DND-41 (cell line): ENCODE measurements at places on chromosomes 1 and 21.

DNA sequence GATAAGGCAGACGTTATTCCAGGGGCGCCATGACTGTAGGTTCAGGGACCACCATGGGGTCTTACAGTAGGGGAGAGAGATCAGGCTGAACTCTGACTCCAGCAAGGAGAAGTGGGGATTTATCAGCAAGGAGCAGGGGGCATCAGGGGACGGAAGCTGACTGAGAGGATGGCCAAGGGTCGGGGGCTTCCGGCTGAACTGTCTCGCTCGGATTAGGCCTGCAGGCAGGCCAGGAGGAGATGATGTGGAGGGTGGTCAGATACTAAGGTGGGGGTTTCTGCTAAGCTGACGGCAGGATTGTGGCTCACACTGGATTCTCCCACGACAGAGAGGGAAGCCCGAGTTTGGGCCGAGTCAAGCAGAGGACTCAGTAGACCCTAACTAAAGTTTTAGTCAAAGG, 186.9 kb upstream of the VAMP3 start:
- DNase-seq: no peak
- H3K4me3 ChIP-seq: no peak overlapping the region

DNA sequence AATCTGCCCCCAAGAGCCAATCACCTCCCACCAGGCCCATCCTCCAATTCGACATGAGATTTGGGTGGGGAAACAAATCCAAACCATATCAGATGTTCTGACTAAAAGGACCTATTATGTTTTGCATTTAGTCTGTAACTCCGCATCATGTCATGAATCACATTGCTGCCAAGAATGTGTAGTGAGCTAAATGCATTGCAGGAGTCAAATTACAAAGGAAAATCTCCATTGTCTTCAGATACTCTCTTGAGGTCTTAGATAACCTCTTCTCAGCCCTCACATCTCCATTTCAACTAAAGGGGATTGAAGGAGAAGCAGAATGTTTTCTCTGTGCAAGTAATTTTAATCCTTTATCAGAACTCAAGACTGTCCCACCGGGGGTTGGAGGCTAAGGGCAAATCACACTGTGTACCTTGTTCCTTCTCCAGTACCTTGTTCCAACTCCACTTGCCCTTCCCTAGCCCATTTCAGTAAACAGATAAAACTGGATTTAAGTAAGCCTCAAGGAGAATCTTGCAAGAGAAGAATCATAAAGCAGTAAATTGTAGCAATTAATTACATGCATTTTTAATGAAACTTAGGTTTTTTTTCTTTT, 34.1 kb downstream of the EXTL2 start:
- H3K4me1 ChIP-seq: no peaks in the 10 kb centered on the region
- no peak for DNase-seq
- H3K27ac ChIP-seq: no peak overlapping the region
- H3K27me3 ChIP-seq: no peaks in the 10 kb centered on the region

DNA sequence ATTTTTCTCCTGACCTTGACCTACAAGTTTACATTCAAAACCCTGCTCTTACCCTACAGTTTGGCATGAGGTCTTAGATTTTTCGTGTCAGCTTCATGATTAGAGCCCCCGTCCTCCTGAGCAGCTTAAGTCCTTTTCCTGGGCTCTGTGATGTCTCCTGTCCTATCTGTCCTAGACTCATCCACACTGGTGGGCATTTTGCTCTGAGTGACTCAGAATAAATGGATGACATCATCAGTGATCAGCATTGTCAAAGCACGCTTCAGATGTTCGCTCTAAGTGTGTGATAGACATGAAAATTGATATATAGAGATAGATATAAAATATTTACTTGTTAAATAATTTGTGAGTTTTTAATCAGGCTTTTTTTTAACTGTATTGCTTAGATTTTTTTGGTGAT, 21.8 kb downstream of the RGS13 start:
- DNase-seq: no peak
- H3K36me3 ChIP-seq: no peaks in the 10 kb centered on the region
- no peak overlapping the region for H3K27ac ChIP-seq
- H3K27me3 ChIP-seq: no peaks in the 10 kb centered on the region

DNA sequence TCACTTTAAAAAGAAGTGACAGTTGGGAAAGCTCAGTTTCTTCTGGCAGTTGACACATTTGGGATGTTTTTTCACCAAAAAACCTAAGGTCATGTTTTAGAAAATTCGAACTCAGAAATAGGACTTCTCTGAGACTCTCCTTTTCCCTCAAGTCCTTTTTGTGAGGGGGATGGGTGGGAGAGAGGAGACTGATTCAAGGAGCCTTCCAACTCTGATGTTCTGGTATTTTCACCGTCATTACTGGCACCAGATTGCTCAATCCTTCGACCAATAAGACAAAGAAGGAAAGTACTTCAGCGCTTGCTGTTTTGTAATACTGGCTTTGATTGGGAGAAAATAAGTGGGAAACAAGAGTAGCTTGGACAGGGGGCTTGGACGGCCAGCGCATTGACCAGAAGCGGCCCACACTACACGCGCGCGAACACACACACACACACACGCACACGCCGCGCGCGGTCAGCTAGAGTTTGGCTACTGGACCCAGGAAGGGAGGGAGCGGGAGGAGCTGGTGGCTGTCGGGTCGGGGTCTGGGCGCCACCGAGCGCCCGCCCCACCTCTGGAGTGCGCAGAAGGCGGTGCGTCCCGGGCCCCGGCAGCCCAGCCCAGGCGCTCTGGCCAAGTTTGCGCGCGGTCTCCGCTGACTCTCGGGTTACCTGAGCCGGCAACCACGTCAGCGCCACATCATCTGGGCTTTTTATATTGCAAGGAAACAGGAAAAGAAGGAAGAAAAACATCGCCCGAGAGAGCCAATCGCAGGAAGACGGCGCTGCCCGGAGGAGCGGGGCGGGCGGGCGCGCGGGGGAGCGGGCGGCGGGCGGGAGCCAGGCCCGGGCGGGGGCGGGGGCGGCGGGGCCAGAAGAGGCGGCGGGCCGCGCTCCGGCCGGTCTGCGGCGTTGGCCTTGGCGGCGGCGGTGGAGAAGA, at the start of gene KCNK1:
Gene KCNK1 (plus strand): TSS at position 855 of the 921 bp plus-strand sequence. CDS start 66 bp downstream, at position 921.
- DNase-seq: no peak
- H3K27ac ChIP-seq: no peak within 1 kb of the TSS
- no peaks in the 10 kb centered on the region for H3K36me3 ChIP-seq
- no peak within 1 kb of the TSS for H3K4me3 ChIP-seq

- H3K27me3 ChIP-seq: no peaks in the 10 kb centered on the region
- no peak overlapping the region for H3K27ac ChIP-seq
- H3K4me3 ChIP-seq: no peak overlapping the region
- H3K4me1 ChIP-seq: no peaks in the 10 kb centered on the region
These were observed 43.5 kb downstream of the RRAGC start for GRCh38 chr1:38815903-38816627.

DNA sequence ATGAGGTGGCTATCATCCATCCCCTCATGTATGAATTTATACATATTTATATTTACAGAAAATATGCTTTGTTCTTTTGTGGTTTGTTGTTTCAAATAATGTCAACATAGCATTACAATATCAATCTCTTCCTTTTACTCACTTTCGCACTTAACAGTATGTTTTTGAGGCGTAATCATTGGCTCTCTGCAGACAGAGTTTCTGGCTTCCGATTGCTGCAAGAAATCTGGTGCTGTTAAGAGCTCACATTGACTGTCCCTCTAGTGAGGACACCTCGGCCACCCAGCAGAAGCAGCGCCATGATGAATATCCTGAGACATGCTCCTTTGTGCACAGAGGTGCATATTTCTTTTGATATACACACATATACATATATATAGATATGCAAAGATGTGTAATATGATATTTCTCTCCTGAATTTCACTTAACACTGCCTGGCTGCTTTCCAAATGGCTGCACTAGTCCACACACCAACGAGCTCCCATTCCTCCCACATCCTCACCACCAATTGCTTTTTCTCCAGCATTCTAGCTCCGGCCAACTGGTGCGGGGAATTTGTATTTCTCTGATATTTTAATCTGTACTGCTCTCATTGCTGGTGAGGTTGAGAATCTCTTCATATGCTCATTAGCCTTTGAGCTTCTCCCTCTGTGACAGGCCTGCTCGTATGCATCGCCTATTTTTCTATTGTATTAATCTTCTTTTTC, 248.4 kb downstream of the SIPA1L2 start:
- no peaks in the 10 kb centered on the region for H3K36me3 ChIP-seq
- H3K27me3 ChIP-seq: no peaks in the 10 kb centered on the region

- no peak for DNase-seq
- H3K4me1 ChIP-seq: no peaks in the 10 kb centered on the region
- H3K27me3 ChIP-seq: peaks cover 56% of the 10 kb centered on the region
- no peak overlapping the region for H3K27ac ChIP-seq
- no peaks in the 10 kb centered on the region for H3K36me3 ChIP-seq
- no peak overlapping the region for H3K4me3 ChIP-seq
These were observed 91.5 kb upstream of the IPO9 start for GRCh38 chr1:201737352-201738060.

GRCh38 chr21:28482657-28483056, 510.0 kb downstream of the LTN1 start:
- no peak overlapping the region for H3K4me3 ChIP-seq
- no peaks in the 10 kb centered on the region for H3K27me3 ChIP-seq
- no peaks in the 10 kb centered on the region for H3K36me3 ChIP-seq
- no peaks in the 10 kb centered on the region for H3K4me1 ChIP-seq
- DNase-seq: no peak
